ENCODE measurements at places on chromosomes 6 and 20.
A peak's percentile ranks its signal among the peaks of the same experiment; 100 is the strongest.

DNA sequence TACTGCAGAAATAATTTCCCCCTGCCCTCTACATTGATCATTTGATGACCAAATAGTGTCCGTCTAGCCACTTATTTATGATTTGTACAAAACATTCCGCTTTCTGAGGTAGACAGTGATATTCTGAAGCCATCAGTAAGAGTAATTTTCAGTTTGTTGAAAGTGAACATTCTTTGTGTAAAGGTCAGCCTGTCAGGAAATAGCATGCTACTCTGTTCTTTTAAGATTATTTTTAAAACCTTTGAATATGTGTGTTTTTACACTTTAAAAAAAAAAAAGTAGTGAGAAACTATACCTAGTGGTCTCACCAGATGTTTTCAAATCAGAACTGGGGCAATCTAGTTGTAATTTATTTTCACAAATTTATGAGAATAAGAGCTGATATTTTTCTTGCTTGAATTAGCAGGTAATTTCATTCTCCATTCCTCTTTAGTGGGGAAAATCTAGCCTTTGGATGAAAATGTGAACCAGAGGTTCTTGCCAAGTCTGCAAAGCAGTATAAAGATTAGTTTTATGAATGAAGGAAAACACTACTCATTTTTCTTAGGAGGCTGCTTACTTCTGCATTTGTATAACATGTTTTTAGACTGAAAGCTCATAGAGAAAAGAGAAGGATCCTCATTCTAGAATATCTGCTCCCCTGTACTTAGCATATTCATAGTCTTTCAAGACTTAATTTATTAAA, 12.1 kb upstream of the REV3L start:
- H3K4me1 ChIP-seq: no peaks in the 10 kb centered on the region
- no peak for DNase-seq
- H3K27ac ChIP-seq: no peak overlapping the region
- H3K4me3 ChIP-seq: no peak overlapping the region
- H3K36me3 ChIP-seq: peaks cover 2% of the 10 kb centered on the region

DNA sequence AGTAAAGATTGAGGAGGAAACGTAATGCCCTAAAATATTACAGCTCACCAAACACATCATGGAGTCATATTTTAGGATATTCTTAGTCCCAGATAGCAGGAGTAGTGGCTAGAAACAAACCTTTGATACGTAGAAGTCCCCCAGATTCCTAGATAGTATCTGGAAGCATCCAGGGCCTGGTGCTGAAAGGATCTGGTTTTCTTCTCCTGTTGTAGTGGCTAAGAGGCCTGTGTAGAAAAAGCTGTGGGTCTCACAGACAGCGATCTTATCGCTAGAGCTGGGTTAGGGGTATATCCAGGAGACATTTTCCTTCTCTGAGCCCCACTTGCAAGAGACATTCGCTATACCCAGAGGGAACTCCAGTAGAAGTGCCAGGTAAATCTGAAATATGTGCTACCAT, 139.9 kb downstream of the KCNQ5 start:
- DNase-seq: no peak
- no peaks in the 10 kb centered on the region for H3K36me3 ChIP-seq

- no peak for DNase-seq
- H3K4me3 ChIP-seq: no peak overlapping the region
- no peaks in the 10 kb centered on the region for H3K27me3 ChIP-seq
- H3K4me1 ChIP-seq: peaks cover 86% of the 10 kb centered on the region
- H3K36me3 ChIP-seq: peaks cover 40% of the 10 kb centered on the region
- H3K27ac ChIP-seq: peak overlapping the region; percentile 21
Observed at GRCh38 chr6:149334682-149335160, 17.2 kb downstream of the TAB2 start.

DNA sequence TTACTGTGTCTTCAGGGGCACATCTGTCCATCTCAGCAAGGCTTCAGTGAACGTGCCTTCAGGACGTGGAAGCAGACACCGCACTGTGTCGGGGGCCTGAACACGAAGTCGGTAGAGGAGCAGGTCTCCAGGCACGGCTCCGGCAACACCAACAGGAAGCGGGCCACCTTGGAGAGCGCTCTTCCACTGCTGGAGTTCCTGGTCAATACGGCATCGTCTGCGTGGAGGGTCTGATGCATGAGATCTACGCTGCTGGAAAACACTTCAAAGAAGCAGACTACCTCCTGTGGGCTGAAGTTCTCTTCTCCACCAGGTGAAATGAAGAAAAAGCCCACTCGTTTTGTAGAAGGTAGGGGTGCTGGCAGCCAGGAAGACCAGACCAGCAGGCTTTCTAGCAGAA, 69.3 kb upstream of the SLCO4A1 start:
- peaks cover 78% of the 10 kb centered on the region for H3K27me3 ChIP-seq
- peaks cover 3% of the 10 kb centered on the region for H3K4me1 ChIP-seq
- no peak overlapping the region for H3K4me3 ChIP-seq
- H3K27ac ChIP-seq: no peak overlapping the region
- no peaks in the 10 kb centered on the region for H3K36me3 ChIP-seq

GRCh38 chr6:41040940-41041536, 1.2 kb upstream of the TSPO2 start:
- H3K27ac ChIP-seq: no peak overlapping the region
- no peaks in the 10 kb centered on the region for H3K36me3 ChIP-seq
- no peak overlapping the region for H3K4me3 ChIP-seq
- DNase-seq: no peak
- H3K4me1 ChIP-seq: peaks cover 13% of the 10 kb centered on the region
